Skeletal muscle cell (primary cell): ENCODE measurements at places on chromosomes 4 and X.

DNA sequence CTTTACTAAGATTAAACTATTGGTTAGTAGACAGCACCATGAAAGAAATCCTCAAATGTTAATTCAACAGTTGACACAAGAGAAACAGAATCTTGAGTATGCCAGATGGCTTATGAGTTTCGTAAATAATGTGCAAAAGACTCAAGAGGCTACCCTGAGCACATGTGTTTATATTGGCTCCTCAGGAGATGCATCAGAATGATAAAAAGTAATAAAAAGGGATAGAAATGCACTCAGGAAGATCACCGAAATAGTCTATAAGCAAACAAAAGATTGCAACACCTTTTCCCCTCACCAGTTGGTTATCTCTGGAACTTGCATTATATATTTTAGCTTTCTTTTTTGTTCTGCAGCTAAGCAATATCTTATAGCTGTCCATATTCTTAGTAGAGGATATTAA lies 84.4 kb downstream of the SCFD2 start:
- DNase-seq = peak; percentile 52

- DNase-seq = no peak
These were observed 10.3 kb downstream of the HADH start for GRCh38 chr4:107999932-108000539.

DNA sequence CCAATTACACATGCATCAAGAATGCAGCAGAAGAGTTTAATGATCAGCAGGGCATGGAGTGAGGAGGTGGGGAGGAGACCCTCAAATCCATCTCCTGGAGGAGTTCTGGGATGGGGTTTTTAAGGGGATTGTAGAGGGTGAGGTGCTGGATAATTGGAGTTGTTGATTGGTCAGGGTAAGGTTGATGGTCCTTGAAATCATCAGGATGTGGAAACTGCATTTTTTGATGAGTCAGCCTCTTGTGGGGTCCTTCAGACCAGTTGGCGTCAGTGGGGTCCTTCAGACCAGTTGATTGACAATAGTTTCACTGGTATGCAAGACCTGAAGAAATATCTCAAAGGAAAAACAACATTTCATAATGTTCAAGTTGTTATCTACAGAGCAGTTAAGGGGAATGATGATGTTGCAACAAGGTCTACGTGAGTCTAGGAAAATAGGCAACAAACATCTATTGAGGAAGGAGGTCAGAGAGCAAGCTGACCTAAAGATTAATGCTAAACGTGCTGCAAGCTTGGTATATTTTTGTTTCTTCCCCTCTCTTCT lies 88.3 kb downstream of the NRK start:
- no peak for DNase-seq

DNA sequence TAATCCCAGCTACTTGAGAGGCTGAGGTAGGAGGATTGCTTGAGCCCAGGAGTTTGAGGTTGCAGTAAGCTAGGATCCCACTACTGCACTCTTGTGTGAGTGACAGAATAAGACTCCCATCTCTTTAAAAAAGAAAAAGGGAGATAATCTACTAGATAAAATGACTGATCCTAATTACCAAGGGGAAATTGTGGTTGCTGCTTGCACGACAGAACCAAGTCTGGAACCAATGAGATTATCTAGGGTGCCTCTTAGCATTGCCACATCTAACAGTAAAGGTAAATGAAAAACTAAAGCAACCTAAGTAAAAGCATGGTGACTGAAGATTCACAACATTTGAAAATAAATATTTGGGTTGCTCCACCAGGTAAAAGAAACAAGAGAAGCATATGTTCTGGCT lies 185.1 kb downstream of the PDHA2 start:
- no peak for DNase-seq

GRCh38 chrX:115462406-115462805 lies 98.6 kb upstream of the PLS3 start:
- no peak for DNase-seq

- DNase-seq = no peak
These were observed 371.5 kb downstream of the KCNIP4 start for GRCh38 chr4:21577056-21577455.

DNA sequence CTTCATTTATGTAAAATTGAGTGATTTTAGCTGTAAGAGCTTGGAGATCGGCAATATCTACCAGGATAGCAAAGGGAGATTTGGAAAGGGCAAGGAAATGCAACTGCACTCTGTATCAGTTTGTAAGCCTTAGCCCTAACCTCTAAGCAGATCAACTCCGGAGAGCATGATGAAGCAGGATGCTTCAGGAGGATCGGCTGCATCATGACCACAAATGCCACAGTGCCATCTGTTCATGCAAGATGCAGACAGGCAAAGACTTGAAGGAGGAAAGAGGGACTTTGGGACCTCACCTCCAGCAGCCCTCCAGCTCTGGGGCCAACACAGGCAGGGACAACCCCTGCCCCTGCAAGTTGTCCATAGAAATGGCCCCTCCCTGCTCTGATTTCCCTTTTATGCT lies 377.6 kb upstream of the GATB start:
- no peak for DNase-seq

- peak; percentile 61 for DNase-seq
These were observed 1.6 kb downstream of the SLC49A3 start for GRCh38 chr4:687048-687970.

- no peak for DNase-seq
These were observed 35.7 kb downstream of the LDB2 start for GRCh38 chr4:16862697-16863096.

GRCh38 chr4:113080050-113080449 lies 30.6 kb downstream of the ANK2 start:
- DNase-seq = peak; percentile 17

- DNase-seq = no peak
These were observed 2.7 kb downstream of the ELOVL6 start for GRCh38 chr4:110195561-110196205.

GRCh38 chr4:6705646-6706045 lies 4.0 kb downstream of the MRFAP1L1 start:
- DNase-seq = no peak

- no peak for DNase-seq
These were observed 752.5 kb upstream of the PCDH10 start for GRCh38 chr4:132396636-132397035.

- peak; percentile 60 for DNase-seq
These were observed at the start of gene SLC16A2 for GRCh38 chrX:74421036-74421739. TSS of gene SLC16A2 (plus strand) at chrX:74421493. CDS start at chrX:74421638, 145 bp downstream.

DNA sequence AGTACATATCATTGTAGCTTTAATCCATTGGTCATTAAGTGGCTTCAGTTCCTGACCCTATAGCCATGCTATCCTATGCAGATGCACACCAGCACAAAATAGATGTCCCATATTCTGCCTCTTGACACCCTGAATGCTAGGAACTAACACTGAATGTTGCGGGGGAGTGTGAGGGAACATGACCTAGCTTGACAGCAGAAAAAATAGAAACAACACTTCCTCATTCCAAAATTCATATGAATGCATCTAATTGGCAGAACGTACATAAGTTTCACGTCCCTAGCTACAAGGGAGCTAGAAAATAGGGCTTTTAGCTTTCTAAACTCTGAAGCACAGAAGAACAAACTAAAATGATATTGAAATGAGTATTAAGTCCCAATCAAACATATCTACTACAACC lies 14.4 kb upstream of the DCAF8L1 start:
- DNase-seq = no peak

- DNase-seq = no peak
These were observed 394.1 kb upstream of the SMIM31 start for GRCh38 chr4:164359881-164360280.

DNA sequence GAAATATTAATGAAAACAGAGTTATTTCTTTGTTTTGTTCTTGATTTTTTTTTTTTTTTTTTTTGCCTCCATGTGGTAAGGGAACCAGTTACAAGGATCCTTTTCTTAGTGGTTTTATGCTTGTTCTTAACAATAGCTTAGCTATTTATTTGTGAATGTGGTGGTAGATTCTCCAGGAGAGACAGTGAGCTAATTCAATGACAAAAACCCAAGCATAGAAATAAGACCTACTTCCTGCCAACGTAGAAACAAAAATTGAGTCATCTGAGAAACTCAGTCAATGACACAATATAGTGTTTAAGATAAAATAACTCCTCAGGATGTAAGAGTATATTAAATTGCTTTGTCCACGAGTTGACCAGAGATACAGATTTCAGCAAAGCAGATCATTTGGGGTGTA lies 863.8 kb upstream of the PABPC4L start:
- no peak for DNase-seq

DNA sequence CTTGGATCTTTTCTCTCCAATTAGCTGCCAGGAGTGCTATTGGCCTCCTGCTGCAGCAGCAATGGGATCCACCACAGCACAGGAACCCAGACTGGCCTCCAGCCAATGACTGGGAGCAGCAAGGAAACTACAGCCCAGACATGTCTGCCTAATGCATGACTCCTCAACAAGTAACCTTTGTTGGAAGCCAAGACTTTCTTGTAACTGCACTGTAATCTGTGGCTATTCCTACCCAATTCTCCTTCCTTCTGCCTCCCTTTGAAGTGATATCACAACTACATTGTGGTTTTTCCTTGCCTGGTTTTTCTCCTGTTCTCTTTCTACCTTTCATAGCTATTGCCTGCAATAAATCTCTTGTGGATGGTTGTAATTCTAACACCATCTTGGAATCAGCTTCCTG lies 39.8 kb downstream of the SNCA start:
- peak; percentile 35 for DNase-seq

DNA sequence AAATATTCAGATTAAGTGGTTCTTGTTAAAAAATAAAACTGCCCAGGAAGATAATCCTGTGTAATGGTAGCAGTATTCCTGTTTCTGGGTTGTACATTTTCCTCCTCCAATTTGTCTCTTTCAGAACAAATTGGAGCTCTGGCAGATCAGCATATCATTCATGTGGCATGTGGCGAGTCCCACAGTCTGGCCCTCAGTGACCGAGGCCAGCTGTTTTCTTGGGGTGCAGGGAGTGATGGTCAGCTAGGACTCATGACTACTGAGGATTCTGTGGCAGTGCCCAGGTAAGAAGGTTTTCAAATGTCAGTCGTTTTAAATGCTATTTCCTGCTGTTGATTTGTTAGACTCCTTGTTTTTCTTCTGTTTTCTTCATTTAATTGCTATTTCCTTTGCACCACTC lies 47.9 kb downstream of the NAP1L5 start:
- DNase-seq = no peak

- DNase-seq = no peak
These were observed 20.6 kb upstream of the PRR27 start for GRCh38 chr4:70133473-70133872.

DNA sequence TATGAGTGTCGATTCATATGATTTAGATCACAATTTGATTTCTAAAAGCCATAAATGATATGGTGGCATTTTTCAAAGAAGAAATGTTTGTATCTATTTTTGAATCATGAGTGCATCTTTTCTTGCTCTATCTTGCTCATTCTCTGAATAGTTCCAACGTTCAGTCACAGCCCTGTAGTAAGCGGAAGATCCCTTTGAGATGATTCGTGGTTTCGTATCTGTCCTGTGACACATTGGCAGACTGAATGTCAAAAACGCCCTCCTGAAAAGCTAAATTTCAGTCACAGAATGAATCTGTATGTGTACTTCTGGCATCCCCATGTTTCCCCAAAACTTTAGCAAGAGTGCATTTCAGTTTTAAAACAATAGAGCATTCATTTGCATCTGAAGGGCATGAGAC lies 1066.9 kb upstream of the TENM3 start:
- no peak for DNase-seq

DNA sequence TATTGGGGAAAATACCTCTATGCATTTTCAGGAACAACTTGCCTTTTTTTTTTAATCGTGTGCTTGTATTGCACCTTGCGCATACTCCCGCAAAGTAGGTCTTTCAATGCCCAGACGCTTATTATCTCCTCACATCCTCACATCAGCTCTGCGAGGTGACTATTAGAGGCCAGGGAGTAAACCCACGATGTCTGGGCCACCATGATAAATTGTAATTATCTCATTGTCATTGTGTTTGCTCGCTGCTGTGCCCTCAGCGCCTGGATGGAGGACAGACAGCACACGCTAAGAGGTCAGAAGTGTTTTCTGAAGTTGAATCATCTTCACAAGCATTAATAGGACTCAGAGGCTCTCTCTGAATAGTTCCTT lies 1.0 kb upstream of the RELL1 start:
- no peak for DNase-seq

GRCh38 chr4:41327770-41328169 lies 71.0 kb downstream of the UCHL1 start:
- DNase-seq = no peak

DNA sequence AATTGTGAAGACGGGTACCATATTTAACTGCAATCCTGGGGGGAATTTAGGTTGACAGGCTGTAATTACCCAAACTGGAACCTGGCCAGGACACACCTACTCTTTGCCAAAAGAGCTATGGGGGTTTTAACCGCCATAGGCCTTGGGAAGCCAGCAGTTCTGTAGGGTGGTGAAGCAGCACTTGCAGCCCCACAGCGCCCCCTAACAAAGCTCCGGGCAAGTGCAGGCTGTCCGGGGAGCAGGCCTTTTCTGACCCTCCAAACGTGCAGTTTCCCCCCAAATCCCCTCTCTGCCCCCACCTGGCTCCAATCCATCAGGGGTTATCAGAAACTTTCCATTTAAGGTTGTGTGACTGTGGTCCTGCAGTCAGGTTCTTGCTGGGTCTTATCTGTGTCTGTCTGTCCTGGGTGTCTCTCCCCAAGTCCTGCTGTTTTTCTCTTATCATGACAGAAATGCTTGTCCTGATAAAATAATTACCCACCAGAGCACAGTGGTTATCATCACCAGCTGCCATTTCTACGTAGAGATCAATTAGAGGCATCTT lies 350.9 kb downstream of the MID1IP1 start:
- DNase-seq = no peak

DNA sequence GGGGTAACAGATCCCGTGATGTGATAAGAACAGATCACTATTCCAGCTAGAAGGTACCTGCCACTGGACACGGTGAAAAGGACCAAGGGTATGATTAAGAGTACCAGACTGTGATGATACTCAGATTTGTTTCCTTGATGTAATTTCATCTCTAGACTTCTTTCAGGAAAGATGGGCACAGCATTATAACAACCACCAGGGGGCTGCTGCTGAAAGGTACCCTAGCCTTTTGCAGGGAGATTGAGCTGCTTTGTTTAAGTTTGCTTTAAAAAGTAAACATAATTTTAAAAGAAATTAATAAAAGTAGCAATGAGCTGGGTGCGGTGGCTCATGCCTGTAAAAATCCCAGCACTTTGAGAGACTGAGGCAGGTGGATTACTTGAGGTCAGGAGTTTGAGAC lies 145.4 kb downstream of the EMCN start:
- DNase-seq = no peak

- no peak for DNase-seq
These were observed 2.6 kb downstream of the FLNA start for GRCh38 chrX:154371789-154372300.

- no peak for DNase-seq
These were observed 618 bp downstream of the BEND4 start for GRCh38 chr4:42151568-42152506.

DNA sequence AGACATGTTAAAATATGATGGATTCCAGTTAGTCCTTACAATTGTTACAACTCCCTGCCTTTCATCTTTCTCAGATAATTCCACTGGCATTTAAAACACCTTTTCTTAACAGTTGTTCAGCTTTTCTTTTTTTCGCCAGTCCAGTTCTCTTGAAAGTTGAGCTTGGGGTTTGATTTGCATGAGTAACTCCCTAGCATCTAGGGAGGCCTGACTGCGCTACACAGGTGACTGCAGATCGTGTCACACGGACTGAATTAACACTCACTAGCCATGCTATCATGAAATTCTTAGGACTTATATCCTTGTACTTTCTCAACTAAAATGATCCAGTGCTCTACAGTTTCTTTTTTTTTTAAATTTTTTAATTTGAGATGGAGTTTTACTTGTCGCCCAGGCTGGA lies 69.8 kb downstream of the ARHGAP24 start:
- DNase-seq = no peak
